ENCODE measurements at places on chromosomes 12 and 14. TPM values are rescaled to one million over a fixed set of nuclear protein-coding genes. Genes with fewer than 3 reads are reported as not detected.

TGM1 gene
- 13.1 TPM for total RNA-seq

KIF26A gene
- total RNA-seq, result 12.3 TPM

LBHD2 gene
- total RNA-seq, result not detected

ASIC1 gene
- total RNA-seq, result 1.6 TPM

KRT77 gene
- total RNA-seq, result not detected

RERG gene
- 44.7 TPM for total RNA-seq

NFE2 gene
- total RNA-seq, result 1.6 TPM

DNA sequence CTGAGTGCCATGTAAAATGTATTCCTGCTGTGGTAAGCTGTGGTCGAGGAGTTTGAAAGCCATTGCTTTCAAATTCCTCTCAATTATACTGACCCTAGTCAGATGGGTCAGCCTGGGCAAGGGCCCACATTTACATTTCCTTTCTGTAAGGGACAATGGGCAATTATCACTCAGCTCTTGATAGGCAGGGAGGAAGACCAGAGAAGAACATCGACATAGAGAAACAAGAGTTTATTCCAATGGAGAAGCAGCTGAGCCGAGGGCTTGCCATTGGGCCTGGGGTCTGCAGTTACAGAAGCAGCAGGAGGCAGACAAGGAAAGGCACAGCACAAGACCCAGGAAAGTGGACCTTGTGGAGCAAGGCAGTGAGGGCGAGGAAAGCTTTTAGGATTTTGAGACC is 9.7 kb downstream of the NRIP2 start:
- H3K36me3 ChIP-seq, result peaks cover 74% of the 10 kb centered on the region
- no peak overlapping the region for H3K4me3 ChIP-seq
- no peak overlapping the region for H3K27ac ChIP-seq
- no peaks in the 10 kb centered on the region for H3K27me3 ChIP-seq

GRCh38 chr12:25186788-25187402 is 8.1 kb downstream of the DNAI7 start:
- DNase-seq, result no peak
- no peaks in the 10 kb centered on the region for H3K36me3 ChIP-seq
- no peaks in the 10 kb centered on the region for H3K27me3 ChIP-seq
- H3K27ac ChIP-seq, result no peak overlapping the region

GRCh38 chr12:46499901-46500300 is 127.3 kb upstream of the SLC38A2 start:
- H3K27me3 ChIP-seq, result no peaks in the 10 kb centered on the region
- H3K36me3 ChIP-seq, result no peaks in the 10 kb centered on the region
- H3K4me1 ChIP-seq, result no peaks in the 10 kb centered on the region
- no peak for DNase-seq

- H3K27me3 ChIP-seq, result no peaks in the 10 kb centered on the region
- H3K4me3 ChIP-seq, result no peak overlapping the region
- DNase-seq, result no peak
- peaks cover 16% of the 10 kb centered on the region for H3K4me1 ChIP-seq
- H3K27ac ChIP-seq, result no peak overlapping the region
Measured at GRCh38 chr14:105023144-105023543, 2.3 kb upstream of the CDCA4 start.

GRCh38 chr14:70441641-70442040 is 10.3 kb upstream of the ADAM21 start:
- H3K27me3 ChIP-seq, result no peaks in the 10 kb centered on the region
- H3K4me1 ChIP-seq, result no peaks in the 10 kb centered on the region
- no peak overlapping the region for H3K27ac ChIP-seq
- no peak overlapping the region for H3K4me3 ChIP-seq

- peaks cover 2% of the 10 kb centered on the region for H3K4me1 ChIP-seq
- H3K4me3 ChIP-seq, result no peak overlapping the region
- no peaks in the 10 kb centered on the region for H3K36me3 ChIP-seq
- no peaks in the 10 kb centered on the region for H3K27me3 ChIP-seq
- no peak for DNase-seq
Measured at GRCh38 chr14:29805415-29806123, 122.1 kb downstream of the PRKD1 start.
